ENCODE measurements at places on chromosomes 16 and 17.

- DNase-seq: no peak
These were observed 20.0 kb downstream of the BFAR start for GRCh38 chr16:14652726-14653125.

GRCh38 chr17:29870836-29871465, 59.1 kb downstream of the SSH2 start:
- DNase-seq: no peak

DNA sequence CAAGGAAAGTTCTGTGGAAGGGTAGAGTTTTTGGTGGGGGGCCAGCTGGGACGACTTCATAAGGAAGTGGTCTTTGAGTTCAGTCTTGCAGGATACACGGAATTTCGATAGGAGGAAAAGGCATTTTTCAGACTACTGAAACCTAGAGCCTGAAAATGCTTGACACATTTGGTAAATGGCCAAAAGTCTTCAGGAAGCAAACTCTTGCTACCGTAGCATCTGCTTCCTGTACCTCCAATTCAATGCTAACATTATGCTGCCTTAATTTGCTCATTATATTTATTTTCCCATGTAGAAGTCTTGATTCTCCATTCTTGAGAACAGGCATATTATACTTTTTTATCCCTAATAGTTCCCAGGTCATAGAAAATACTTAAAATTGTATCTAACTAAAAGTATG, 129.3 kb upstream of the MED13 start:
- no peak for DNase-seq

DNA sequence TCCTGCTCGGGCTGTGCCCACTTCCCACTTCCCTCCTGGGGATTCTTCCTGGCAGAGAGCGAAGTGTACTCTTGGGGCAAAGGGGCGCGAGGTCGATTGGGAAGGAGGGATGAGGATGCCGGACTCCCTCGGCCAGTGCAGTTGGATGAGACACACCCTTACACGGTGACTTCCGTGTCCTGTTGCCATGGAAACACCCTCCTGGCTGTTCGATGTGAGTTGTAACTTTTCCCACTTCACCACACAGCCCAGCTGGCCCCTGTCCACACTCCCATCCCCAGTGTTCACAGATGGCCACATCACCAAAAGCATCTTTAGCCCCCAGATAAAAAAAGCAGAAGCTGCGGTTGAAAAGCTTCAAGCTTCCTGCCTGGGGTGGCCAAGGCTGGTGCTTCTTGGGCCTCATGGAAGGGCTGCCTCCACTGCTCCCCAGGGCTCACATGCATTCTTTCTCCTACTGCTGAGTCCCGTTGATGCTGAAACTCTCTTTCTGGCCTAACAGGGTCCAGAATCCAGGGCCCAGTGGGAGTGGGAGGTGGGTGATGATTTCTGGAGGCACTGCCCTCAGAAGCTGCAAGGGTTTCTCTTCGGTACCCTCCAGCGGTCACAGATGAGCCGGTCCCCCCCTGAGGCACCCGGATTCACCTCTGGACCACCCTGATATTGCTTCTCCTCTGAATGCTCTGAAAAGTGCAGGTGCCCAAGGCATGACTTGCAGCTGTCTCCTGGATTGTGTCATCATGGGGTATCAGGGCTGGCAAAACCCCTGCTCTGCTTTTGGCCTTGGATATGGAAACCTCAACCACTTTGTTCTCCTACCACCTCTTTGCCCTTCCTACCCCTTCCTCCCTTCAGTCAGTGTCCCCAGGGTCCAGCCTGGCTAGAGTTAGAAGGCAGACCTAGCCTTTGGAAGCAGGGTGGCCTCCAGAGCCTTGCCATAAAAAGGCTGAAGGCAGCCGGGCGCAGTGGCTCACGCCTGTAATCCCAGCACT, 2.2 kb upstream of the TRAF4 start:
- DNase-seq: no peak

DNA sequence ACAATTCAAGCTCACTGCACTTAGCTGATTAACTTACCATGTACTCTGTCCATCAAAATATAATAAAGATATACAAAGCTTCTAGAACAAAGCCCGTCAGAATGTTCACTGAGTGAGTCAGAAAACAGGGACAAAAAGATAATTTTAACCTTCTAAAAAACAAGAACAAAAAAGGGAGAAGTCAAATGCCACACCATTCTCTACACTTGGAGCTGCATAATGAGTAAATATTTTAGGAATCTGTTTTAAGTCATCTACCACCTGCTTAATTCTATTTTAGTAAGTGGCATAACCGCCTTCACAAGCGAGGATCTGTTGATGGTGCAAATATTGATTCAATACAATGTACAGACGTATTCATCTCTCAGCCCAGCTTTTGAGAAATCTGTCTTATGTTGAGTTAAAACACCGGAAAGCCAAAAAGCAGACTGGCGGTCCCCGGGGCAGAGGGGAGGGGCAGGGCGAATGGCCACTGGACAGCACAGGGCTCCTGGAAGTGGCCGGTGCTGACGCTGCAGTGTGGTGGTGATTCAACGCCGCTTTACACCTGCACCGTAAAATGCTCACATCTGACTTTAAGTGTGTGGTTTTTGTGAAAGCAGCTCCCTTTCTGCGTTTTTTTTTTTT, 20.1 kb downstream of the RAB40B start:
- no peak for DNase-seq

- DNase-seq: no peak
These were observed 70.4 kb upstream of the CLEC18A start for GRCh38 chr16:69880640-69881133.

DNA sequence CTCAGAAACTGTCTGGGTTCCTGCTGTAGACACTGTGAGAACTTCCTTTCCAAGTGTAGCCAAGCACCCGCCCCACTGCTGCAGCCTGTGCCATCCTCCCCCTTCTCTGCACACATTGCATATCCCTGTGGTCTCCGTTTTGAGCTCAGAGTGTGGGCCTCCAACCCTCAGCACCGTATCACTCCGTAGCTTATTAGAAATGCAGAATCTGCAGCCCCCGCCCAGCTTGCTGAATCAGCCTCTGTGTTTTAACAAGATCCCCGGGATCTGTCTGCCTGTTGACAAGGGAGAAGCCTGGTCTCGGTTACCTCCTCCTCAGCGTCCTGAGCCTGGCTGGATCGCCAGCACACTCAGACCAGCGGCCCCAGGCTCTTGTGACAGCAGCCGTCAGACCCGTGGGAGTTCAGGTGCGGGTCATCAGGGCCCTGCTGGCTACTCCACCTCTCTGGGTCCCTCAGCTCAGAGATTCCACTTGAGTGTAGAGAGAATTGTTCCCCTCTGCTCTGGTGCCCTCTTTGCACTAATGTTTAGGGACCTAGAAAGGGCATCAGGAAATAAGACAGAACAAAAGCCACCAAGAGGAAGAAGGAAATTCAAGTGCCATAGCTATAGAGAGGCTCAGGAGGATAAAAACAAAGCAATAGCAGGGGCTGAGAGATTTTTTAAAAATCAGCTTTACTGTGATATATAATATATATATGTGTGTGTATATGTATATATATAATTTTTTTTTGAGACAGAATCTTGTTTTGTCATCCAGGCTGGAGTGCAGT, 92.3 kb downstream of the PITPNC1 start:
- DNase-seq: no peak

DNA sequence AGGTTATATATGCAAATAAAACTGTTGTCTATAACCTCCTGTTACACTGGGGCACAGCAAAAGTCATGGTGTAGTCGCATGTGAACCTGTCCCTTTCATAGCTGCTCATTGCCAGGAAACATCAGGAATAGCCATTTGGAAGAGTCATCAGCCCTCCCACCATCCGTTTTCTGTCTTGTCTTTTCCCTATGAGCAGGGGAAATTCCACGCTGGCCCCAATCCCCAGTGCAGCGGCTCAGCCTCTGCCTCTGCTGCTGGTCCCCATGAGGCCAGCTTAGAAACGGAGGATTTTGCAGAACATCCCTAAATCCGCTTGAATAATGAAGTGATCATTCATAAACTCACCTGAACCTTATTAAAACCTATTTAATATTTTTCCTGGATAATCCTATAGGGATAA, 10.5 kb downstream of the MAPT start:
- no peak for DNase-seq

- DNase-seq: no peak
These were observed 5.0 kb upstream of the MEIOC start for GRCh38 chr17:44651228-44651627.

DNA sequence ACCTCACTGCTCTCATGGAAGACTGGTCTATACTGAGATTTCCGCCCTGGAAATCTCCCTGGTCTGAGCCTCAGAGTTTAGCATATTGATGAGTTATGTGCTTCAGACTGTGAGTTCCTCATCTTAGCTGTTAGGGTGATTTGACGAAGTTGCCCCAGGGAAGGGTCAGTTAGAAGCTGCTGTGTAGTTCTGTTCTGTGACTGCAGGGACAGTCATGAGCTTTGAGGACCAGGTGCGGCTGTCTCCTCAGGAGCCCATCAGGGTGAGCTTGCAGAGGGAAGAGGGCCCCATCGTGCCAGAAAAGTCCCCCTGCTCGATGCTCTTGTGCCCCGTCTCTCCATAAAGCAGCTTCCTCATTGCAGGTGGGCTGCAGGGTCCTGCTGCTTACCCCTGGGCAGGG, 28.3 kb upstream of the IL17C start:
- DNase-seq: no peak

- no peak for DNase-seq
These were observed 25.2 kb downstream of the TK2 start for GRCh38 chr16:66524601-66525164.

GRCh38 chr17:41024697-41025096, 2.3 kb downstream of the KRTAP1-5 start:
- DNase-seq: no peak

- DNase-seq: no peak
These were observed 41.5 kb downstream of the SOCS3 start for GRCh38 chr17:78318407-78318806.

DNA sequence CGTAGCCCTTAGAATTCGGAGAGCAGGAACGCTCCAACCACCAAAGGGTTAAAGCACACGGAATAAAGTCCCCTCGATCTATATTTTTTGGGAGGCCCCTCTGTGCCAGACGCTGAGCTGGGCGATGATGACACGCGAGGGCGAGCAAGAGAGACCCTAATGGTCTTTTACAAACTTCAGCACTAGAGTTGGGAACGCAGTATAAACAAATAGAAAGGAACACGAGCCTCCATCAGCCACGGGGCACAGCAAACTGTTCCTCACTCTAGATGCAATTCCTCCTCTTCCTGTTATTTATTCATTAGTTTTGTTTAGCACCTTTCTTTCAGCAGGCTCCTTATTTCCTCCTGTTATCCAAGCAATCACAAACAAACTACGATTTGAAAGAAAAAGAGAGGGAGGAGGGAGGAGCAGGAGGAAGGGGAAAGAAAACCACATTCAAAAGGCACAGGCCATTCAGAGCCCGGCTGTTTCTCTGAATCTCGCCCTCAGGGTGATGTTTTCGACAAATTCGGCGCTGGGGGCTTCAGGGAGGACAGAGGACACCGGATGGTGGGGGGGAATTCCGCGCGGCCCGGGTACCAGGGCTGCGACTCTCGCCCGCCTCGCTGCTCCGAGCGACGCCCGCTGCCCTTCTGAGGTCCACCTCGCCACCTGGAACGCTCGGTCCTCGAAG, 1.6 kb downstream of the TOX3 start:
- DNase-seq: no peak

- no peak for DNase-seq
These were observed 196.6 kb downstream of the RAB11FIP4 start for GRCh38 chr17:31588034-31588433.

- DNase-seq: no peak
These were observed 462.7 kb downstream of the WWOX start for GRCh38 chr16:78562111-78562510.

DNA sequence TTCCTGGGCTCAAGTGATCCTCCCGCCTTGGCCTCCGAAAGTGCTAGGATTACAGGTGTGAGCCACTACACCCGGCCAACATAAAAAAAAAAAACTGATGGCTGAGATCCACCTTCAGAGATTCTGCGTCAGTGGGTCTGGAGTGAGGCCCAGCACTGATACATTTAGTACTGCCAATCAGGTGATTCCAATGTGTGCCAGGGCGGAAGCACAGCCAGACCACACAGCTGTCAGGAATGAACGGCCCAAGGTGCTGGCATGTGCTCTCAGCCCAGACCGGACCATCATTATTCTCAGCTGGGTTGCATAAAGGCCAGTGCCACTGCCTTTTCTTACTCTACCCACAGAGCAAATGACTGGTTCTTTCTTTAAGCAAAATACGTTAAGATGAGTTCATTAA, 1.2 kb upstream of the BCO1 start:
- DNase-seq: no peak

DNA sequence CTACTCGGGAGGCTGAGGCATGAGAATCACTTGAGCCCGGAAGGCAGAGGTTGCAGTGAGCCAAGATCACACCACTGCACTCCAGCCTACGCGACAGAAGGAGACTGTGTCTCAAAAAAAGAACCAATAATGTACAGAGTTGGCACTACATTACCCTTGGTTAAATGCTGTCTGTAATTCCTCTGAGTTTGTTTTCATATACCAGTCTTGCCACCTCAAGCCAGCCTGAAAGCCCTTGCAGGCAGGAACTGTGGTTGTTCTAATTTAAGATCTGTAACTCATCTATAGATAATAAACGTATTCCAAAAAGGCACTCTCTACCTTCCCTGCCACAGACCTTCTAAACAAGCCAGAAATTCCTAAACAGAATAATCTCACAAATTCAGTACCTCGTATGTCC, 4.3 kb upstream of the KANSL1 start:
- DNase-seq: no peak

DNA sequence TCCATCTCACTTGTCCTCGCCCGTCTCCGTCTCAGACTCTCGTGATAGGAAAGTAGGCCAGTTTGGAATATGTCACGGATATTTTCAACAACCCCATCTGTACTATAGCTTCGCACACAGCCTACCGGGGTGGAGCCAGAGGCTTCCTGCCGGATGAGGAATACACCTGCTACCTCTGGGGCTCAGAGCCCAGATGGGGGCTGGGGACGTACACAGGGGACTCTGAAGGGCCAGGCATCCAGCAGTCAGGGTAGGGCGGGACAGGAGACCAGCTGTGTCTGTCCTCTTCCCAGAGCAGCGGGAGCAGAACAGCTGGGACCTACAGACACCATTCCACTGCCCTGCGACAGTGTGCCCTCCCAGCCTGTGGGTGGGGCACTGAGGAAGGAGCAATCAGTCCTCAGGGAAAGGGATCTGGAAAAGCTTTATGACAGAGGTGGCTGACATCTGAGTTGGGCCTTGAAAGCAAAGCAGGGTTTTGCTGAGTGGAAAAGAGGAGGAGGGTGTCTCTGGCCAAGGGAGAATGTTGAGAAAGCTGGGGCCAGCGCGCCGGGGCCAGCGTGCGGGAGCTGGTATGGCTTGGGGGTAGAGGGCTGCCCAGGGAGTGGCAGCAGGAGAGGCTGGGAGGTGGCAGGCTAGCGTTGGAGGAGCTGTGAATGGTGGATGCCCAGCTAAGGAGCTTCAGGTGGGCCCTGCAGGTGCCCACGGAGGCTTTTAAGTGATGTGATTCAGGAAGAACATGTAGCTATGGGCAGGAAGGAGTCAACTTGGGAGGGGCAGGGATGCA, 11.5 kb upstream of the SRCIN1 start:
- DNase-seq: no peak

Data from cortex of kidney (tissue), 1 donor.